Chondrocyte (in vitro differentiated cells): ENCODE measurements at places on chromosomes 16 and 17. TPM values are rescaled to one million over a fixed set of nuclear protein-coding genes. Genes with fewer than 3 reads are reported as not detected.

DNA sequence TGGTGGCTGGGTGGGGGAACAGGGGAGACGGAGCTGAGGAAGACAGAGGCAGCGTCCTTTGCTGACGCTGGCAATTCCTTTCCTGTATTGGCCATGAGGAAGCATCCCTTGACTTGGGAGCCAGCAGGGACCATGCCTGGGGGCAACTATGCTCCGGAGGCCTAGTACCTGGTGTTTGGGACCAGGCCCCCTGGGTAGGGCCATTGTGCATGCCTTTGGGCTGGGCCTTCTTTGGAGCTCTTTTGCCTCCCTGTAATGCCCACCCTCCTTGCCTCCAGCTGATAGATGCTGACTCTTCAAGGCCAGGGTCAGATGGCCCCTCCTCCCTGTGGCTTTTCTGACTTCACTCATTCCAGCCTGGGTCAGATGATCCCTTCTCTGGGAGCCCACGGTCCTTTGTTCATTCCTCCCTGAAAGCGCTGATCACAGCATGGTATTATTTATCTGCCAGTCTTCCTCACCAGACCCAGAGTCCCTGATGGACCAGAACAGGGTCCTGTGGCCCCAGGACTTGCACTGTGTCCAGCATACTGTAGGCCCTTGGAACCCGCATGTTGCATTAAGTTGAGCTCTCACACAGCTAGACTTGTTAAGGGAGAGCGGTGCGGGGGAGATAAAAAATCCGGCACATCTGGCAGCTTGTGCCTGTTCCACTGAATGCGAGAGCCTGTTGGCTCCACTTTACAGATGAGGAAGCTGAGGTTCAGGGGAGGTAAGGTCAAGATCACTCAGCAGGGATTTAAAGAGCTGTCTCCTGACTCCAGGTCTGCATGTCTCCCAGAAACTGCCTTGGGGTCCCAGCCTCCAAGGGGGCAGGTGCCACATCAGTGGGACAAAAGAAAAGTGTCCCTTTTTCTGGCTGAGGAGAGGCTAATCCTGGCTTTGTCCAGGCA is 2.9 kb downstream of the STARD3 start:
- DNase-seq: no peak

GRCh38 chr17:81483085-81483861 is 29.3 kb downstream of the ACTG1 start:
- DNase-seq: no peak

- no peak for DNase-seq
Measured at GRCh38 chr16:3488801-3489200, 6.5 kb downstream of the C16orf90 start.

GRCh38 chr16:88610909-88611812 is 27.2 kb upstream of the IL17C start:
- DNase-seq: no peak

DNA sequence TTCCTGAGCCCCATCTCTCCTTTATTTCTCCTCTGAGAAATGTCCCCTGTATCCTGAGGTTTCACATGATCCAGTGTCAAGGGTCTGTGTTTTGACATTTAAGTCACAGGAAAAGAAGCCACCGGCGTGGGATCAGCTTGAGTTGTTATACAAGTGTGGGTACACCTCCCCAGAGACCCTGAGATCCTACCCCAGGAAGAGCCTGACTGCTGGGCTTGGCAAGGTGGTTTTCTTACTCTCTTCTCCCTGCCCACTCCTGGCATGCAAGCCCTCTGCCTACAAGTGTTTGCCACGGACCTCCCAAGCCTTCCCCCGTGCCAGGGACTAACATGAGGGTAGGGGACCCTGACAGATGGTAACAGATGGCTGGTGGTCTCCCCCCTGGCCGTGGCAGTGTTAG is 2.8 kb upstream of the ARHGAP27 start:
- no peak for DNase-seq

DNA sequence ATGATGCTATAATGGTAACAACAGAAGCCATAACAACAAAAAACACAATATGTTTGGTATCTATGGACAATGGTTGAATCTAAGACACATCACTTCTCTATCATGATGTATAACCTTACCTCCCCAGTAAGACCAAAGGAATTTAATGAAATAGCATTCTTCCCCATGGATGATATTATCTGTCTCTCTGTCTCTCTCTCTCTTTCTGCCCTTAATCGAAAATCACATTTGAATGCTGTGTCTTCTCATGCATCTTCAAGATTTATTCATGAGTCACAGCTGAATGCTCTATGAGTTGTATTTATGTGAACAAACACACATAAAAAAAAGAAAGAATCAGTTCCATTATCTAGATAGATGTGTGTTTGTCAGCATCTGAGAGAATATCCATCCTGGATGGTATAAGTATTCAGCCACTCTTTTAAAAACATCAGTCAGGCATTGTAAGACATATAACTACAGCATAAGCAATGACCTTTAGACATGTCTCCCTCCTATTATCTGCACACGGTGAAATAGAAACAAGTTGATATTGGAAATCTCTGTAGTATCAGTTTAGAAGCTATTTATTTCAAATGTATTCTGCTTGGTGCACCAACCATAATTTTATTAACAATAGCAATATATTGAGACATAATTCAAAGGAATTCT is 433.3 kb downstream of the TOX3 start:
- no peak for DNase-seq

DNA sequence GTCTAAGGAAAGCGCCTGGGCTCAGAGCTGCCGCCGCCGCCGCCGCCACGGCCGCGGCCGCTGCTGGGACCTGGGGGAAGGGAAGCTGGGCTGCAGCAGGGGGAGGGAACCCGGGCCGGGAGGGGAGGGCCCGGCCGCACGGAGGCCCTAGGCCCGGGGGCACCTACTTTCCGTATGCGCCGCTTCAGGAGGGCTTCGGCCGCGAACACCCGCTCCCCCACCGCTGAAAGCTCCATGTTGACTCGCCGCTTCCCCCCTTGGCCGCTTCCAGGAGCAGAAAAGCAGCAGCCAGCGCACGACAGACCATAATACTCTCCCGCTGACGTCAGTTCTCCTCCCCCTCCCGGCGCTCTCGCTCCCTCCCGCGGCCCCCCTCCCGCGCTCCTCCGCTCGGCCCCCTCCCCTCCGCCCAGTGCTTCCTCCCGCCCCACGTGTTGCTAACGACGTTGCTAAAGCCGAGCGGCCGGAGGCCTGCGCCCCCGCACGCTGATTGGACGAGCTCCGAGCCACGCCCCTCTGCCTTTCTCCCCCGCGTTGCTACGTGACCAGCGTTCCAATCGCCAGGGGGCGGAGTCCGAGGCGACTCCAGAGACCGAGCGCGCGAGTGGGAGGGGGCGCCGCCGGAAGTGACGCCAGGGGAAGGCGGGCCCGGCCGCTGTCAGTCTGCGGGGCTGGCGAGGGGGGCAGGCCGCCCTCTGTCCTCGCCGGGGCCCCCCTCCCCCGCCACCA is at the start of gene CBX8:
CBX8 (minus strand) TSS at position 315 of the 729 bp plus-strand sequence; CDS start at position 236, 79 bp downstream.
- DNase-seq: peak; percentile 100

- DNase-seq: no peak
Measured at GRCh38 chr17:68381076-68381900, 76.0 kb downstream of the WIPI1 start.

DNA sequence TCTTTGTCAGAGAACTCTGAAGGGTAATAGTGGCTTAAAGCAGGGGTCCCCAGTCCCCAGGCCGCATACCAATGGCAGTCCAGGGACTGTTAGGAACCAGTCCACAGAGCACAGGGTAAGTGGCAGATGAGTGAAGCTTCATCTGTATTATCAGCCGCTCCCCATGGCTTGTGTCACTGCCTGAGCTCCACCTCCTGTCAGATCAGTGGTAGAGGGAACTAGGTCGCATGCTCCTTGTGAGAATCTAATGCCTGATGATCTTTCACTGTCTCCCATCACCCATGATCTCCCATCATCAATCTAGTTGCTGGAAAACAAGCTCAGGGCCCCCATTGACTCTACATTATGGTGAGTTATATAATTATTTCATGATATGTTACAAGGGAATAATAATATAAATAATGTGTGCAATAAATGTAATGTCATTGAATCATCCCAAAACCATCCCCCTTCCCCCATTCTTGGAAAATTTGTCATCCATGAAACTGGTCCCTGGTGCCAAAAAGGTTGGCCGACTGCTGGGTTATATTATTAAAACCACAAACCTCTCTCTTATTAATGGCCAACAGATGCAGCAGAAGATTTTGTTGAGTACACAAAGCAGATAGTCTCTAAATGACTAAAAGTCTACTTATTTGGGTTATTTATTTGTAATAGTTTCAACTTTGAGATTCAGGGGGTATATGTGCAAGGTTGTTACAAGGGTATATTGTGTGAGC is 782.7 kb downstream of the CDH11 start:
- no peak for DNase-seq

DNA sequence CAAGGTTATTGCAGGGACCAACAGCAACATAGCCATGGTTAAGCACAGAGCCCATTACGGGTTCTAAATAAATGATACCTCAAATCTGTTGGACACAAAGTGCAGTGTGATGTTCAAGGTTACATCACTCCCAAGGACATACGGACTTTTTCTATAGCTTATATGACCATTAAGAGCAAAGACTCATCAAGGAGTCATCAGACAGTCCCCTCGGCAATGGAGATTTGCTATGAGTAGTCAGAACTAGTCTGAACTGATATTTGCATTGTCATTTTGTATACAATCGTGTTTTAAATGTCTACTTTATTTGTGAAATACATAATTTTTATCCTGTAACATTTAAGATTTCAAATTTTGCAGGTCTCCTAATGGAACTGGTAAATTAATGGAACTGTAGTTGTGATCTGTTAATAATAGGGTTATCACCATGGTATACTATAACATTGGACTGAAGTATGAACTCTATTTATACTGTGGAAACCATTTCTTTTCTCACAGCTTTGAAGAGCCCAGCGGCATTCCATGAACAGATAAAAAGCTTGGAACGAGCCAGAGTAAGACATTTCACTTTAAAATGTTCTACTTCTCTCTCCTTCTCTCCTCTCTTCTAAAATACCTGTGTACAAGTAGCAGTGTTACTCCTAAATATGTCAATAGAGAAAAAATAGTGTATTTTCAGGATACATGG is 140.9 kb downstream of the MRTFB start:
- no peak for DNase-seq

DNA sequence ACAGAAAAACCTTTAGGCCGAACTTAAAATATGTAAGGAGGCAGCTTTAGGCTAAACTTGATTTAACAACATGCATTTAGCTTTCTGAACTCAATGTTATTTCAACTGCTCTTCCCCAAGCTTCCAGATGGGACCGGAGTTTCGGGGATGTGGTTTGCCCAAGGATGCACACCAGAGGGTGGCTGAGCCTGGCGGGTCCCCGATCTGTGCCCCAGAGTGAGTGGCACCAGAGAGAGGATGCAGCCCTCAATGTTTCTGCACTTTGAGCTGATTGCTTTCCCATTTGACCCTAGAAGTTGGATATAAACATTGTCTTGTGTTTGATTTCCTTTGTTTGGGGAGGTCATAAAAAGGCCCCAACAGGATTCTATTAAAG is 348.0 kb upstream of the TNRC6C start:
- DNase-seq: no peak

GRCh38 chr16:57479205-57479975 is 6.9 kb downstream of the DOK4 start:
- no peak for DNase-seq

GRCh38 chr17:8151641-8152111 is 528 bp downstream of the PER1 start:
- DNase-seq: peak; percentile 94

DNA sequence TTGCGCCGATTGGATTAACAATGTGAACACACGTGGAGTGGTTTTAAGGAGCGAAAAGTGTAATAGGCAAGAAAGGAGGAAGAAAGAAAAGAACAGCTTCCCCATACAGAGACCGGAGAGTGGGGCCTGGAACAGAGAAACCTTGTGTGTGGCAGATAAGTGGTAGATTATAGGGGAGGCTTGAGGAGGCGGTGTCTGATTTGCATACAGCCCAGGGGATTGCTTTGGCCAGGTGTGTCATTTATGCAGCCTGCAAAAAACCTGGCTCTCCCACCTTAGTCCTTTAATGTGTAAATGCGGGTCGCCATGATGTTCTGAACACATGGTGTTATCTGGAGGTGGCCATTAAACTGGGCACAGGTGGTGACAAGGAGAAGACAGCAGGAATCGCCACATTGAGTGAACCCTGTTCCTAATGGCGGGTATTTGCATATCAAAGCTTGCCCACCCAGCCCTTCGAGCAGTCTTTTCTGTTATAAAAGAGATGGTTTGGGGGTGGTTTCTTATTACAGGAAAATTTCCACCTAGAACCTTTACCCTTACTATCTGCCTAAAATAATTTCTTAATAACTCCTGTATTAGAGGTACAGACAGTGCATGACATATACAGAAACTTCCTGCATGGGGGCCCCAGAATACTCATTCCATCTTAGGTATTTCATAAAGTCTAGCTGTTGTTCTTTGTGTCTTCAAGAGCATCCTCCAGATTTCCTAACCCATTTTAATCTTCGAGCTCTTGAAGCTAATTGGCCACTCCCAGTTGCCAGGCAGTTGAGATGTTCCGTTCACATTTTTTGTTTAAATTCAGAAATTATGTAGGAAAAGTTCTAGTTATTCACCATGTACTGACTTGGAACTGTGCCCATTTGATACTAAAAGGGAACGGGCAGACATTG is 292.5 kb downstream of the RBFOX1 start:
- DNase-seq: no peak

Gene ZSCAN10
- not detected in 3 replicates for total RNA-seq

Gene RFWD3
- total RNA-seq: 22.3 to 32.2 TPM (median 23.2 TPM) in 3 replicates

Gene GLIS2
- 58.7 to 62.8 TPM (median 61.2 TPM) in 3 replicates for total RNA-seq

Gene PPP1R27
- total RNA-seq: not detected in 3 replicates

Gene NOXO1
- 0.25 to 0.48 TPM (median 0.26 TPM) in 3 replicates for total RNA-seq

Gene EPOP
- 1.2 to 3.4 TPM (median 2.8 TPM) in 3 replicates for total RNA-seq

Gene C17orf100
- 2.0 to 3.0 TPM (median 2.9 TPM) in 3 replicates for total RNA-seq

Gene KRT35
- not detected in 3 replicates for total RNA-seq
